ENCODE measurements at places on chromosomes 1 and 21.
A peak's percentile ranks its signal among the peaks of the same experiment; 100 is the strongest.

DNA sequence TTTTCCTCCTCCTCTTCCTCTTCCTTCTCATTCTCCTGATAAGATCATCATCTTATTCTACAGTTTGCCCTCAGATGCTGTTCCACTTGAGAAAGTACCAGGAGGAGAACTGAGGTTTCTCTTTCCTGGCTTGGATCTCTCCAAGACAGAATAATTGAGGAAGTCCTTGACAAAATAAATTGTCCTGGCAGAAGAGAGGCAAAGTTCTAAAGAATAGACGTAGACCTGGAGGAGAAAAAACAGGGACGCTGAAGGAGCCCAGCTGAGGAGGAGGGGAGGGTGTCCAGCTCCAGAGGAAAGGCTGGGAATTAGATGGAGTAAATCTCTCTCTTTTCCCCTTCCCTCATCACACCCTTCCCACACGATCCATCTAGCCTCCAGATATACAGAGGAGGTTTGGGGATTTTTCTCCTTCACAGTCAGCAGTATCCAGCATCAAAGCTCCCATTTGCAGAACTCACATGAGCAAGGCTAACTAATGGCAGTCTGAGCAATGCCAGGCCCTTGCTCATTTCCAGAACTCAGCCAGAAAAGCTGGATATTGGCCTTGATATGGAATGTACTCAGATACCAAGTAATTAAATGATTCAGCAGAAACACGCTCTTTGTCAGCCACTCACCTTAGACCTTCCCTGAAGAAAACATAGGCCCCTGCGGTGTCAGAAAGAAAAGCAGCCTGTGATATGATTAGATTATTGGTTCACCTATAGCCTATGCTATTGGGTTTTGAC lies 5.1 kb upstream of the GNG12 start:
- no peak for DNase-seq

- DNase-seq, result peak; percentile 72
These were observed 58.0 kb downstream of the STUM start for GRCh38 chr1:226606311-226607267.

DNA sequence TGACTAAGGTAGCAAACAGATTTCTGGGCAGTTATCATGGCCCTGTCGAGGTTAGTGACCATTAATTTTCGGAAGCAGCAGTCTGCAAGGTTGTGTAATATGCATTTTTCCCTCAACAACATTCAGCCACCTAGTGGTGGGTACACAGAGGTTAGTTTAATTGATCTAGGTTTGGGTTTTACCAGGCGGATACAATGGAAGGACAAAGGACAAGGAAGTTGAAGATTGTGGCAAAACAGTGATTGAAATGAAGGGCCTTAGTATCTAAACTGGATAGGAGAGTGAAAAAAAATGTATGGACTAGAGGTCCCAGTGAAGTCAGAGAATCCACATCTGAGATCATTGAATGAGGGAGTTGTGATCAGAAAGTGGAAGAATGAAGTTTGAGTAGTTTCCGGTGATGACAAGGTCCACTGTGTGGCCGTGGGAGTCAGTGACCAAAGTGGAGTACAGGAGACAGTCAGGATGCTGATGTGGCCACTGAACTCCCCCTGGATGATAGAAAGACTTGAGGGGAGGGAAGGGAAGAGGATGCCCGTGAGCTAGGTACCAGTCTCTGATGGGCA lies 2.8 kb downstream of the ARMH1 start:
- DNase-seq, result no peak

GRCh38 chr1:219847215-219847855 lies 81.0 kb downstream of the SLC30A10 start:
- DNase-seq, result no peak

DNA sequence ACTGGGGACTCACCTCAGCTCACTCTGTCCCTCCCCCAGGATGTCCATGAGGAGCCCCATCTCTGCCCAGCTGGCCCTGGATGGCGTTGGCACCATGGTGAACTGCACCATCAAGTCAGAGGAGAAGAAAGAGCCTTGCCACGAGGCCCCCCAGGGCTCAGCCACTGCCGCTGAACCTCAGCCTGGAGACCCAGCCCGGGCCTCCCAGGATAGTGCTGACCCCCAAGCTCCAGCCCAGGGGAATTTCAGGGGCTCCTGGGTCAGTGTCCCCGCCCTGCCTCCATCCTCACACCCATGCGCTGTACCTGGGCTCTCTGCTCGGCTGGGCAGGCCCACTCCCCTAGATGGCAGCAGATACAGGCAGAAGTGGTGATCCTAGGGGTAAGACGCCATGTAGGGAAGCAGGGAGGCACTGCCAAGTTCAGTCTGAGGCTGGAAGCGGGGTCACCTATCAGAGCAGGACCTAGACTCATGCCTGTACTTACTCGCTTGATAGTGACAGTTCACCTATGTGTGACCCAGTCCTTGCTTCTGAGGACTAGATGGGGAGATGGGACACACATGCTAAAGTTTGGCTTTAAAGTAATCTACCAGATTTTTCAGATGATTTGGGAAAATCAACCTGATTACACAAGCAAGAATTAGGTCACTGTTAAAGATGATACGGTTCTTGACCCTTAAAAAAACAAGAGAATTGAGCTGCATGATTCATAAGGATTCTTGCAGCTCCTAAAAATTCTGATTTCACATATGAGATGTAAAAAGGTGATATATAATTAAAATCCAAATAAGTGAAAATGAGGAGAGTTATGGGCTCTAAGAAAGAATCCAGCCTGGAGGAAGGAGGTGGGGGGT lies 38.7 kb downstream of the ETNK2 start:
- no peak for DNase-seq

DNA sequence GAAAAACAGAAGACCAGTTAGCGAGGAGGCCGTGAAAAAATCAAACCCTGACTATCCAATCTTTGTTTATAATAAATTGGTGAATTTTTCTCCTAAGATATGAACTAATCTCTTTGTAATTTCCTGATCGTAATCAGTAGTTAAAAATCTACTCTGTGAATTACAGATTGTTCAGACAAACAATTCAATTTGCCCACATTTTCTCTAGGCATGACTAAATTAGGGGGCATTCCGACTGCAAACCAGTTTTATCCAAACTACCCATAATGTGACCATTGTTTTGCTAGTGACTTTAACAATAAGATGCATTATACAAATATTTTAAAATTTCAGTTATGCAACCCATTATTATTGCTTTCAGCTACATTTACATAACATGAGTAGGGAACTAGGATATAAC lies 546.9 kb upstream of the ADAMTS5 start:
- no peak for DNase-seq

- DNase-seq, result peak; percentile 87
These were observed 7.2 kb upstream of the COL6A1 start for GRCh38 chr21:45974073-45975019.

GRCh38 chr1:2563205-2563604 lies 7.0 kb downstream of the TNFRSF14 start:
- no peak for DNase-seq

DNA sequence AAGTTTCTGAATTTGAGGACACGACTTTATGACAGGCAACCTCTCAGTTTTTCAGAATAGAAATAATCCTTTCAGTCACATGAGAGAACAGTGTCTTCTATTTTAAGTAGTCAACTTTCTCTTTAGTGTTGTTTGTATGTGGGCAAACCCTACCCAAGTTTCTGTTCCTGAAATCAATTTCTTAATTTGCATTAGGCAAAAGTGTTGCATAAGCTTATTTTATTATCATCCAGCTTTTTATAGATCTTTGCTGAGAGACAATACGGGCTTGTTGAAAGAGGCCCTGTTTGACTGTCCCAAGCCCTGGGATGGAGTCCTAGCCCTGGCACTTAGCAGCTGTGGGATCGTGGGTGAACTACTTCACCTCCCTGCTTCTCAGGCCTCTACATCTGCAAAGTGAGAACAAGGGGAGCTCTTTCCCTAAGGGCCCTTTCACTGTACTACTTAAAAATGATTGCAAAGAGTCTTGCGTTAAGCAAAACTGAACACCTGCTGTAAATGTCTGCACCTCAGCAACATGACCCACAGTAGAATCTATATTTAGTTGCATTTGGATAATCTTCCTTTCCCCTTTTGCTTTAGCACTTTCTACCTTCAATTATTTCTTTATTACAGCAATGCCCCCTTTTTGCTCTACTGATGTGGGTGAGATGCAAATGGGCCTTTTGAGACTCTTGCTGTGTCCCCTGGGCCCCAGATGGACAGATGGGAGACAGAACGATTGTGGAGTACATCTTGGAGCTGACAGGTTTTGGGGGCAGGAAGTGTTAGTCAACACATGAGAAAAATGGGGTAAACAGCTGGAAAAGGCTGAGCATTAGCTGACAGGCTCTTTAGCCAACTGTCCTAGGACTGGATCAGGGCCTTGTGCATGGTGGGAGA lies 41.0 kb upstream of the SCAF4 start:
- no peak for DNase-seq

DNA sequence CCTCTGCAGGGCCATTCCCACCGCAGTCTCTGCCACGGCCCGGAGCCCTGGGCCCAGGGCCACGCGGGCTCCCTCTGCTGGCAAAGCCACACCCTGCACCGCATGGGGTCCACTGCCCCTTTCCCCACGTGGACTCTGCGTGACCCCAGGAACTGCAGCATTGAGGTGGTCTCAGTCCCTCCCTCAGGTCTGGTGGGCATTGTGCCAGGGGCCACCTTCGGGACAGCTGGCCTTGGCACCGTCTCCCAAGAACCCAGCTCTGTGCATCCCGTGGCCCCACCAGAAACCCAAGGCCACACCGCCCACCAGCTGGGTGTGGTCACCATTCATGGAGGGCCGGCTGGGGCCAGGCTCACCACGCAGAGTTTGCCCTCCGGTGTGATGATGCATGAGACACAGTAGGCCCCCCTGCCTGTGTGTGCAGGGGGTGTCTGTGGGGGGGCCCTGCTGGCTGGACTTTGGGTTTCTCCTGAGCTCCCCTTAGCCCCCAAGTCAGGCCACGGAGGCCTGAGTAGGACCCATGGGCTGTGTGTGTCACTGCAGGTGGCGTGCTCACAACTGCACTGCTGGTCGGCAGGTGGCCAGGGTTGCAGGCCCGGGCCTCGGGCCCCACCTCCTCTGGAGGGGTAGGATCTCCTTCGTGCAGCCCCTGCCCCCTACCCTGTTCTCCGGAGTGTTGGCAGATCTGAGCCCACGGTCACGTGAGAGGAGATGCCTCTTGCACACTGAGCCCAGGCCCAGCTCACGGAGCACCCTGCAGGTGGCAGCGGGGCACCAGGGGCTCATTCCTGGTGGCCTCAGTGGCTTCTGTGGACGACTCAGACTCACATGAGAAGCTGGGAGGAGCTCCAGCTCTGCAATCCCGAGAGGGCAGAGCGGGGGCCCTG lies 5.8 kb downstream of the VWA1 start:
- DNase-seq, result peak; percentile 76

GRCh38 chr1:14061722-14062121 lies 361.7 kb downstream of the PRDM2 start:
- no peak for DNase-seq

- DNase-seq, result no peak
These were observed 124.8 kb downstream of the CLEC20A start for GRCh38 chr1:178371933-178372388.
